NCI-H446 treated with DMSO at 0.1 percent for 48 hours (cell line): ENCODE measurements at places on chromosomes 7 and 10.

DNA sequence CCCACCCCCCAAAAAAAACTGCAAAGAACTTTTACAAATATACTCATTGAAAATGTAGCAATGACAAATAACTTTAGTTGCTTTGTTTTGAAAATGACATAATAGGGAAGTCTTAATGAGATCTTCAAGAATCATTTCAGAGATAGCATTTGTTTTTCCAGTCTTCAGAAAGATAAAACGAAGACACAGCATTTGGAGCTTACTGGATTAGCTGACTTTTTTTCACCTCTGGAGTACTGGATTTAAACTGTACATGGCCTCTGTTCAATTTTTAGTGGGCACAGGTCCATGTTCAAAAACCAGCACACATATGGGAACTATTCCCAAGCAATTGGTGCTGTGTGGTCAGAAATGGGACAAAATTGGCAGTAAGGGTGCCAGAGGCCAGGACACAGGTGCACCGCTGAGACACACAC, 3.9 kb downstream of the RAB11FIP2 start:
- DNase-seq = peak; percentile 7

GRCh38 chr7:155467846-155468784, 10.2 kb downstream of the EN2 start:
- DNase-seq = no peak

DNA sequence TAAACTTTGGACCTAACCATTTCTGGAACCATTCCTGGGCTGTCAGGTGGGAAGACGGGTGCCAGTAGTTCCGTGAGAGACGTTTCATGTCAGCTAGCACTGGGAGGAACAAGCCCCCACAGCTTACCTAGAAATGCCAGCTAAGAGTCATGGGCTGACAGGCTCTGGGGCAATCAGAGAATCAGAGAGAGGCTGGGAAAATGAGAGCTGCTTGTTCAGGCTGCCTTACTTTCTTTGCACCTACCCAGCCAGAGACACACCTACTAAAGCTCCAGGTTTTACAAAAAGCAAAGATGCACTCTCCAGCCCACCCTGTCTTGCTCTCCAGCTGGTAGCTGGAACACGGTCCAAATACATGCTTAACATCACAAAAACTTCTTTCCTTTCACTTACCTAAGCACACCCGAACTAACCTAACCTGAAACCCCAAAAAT, 688 bp downstream of the PTN start:
- DNase-seq = no peak

GRCh38 chr10:46232666-46233065, 54.1 kb upstream of the ANTXRL start:
- no peak for DNase-seq

DNA sequence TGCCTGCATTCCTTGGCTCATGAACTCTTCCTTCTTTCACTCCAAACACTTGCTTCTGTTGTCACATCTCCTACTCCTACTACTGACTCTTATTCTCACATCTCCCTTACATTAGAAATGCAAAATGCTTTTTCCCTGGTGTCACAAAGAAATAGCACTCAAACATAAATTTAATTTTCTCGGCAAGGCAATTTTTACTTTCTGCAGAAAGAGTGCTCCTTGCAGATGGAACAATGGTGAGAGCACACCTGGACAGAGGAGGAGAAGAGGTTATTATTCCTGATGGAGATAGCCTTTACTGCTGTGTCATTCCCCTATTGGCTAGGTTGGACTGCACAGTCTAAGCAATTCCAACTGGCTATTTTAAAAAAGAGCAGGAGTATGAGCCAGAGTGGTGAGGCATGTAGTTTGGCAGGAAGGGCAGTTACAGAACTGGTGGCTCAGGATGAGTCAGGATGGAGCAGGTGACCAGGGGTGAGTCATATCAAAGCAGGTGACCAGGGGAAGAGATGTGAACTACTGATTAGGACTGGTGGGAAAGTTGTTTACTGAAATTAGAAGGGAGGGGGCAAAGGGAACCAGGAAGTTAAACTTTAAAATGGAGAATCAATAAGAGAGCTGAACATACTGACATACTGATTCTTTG, 52.9 kb downstream of the CYP2C9 start:
- DNase-seq = no peak

- no peak for DNase-seq
Observed at GRCh38 chr10:29326299-29326698, 37.4 kb downstream of the LYZL1 start.

GRCh38 chr10:63480237-63480636, 14.5 kb upstream of the JMJD1C start:
- DNase-seq = no peak

GRCh38 chr7:116776610-116777289, 85.6 kb upstream of the CAPZA2 start:
- DNase-seq = no peak

DNA sequence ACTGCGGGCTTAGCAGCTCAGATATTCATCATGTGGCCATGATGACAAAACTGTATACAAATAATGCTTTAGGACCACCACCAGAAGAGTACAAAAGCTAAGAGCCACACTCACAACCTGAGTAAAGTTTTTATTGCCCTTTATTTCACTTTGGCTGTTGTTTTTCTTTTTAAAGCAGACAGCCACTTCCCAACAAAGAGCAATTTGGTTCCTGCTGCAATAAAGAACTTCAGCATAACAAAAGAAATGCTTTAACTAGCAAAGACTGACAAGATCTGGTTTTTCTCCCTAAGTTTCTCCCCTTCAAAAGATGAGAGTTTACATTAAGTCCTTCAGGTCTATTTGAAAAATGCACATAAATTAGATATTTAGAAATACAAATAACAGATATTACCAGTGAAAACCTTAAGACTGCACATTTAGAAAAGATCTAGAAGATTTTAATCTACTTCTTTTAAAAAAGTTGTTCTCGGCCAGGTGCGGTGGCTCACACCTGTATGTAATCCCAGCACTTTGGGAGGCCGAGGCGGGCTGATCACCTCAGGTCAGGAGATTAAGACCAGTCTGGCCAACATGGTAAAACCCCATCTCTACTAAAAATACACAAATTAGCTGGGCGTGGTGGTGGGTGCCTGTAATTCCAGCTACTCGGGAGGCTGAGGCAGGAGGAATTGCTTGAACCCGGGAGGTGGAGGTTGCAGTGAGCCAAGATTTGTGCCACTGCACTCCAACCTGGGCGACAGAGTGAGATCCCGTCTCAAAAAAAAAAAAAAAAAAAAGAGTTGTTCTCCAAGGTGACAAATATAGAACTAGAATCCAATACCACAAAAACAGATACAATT, 59.4 kb downstream of the WAPL start:
- DNase-seq = no peak

GRCh38 chr10:61888744-61889143, 12.8 kb upstream of the ARID5B start:
- DNase-seq = no peak

DNA sequence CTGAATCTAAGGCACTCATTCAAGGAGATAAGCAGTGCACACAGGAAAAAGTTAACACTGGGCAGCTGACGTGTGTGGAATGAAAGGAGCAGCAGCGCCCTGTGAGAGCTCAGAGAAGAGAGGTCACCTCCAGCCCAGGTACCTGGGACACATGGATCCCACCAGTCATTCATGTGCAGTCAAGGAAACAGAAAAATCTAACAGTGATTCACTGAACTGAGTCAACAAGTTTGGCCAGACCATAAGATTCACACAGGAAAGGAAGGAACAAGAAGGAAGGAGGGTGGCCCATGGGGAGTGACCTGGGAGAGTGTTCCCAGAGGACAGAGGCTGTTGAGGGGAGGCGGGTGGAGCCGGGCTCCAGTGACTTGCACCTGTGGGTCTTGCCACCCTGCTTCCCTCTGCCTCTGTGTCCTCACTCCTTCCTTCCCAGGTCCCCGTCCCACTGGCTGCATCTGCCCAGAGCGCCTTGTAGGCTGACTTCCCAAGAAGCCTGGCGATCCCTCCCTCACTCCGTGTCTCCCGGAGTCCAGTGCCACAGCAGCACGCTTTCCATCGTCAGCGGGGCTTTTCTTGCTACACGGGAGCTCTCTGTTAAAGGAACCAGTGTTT, 27.7 kb downstream of the RNF32 start:
- no peak for DNase-seq
